ENCODE measurements at places on chromosomes 4 and X. TPM values are rescaled to one million over a fixed set of nuclear protein-coding genes. Genes with fewer than 3 reads are reported as not detected.

- DNase-seq = no peak
These were observed 99.5 kb downstream of the PPP2R2C start for GRCh38 chr4:6372649-6373525.

DNA sequence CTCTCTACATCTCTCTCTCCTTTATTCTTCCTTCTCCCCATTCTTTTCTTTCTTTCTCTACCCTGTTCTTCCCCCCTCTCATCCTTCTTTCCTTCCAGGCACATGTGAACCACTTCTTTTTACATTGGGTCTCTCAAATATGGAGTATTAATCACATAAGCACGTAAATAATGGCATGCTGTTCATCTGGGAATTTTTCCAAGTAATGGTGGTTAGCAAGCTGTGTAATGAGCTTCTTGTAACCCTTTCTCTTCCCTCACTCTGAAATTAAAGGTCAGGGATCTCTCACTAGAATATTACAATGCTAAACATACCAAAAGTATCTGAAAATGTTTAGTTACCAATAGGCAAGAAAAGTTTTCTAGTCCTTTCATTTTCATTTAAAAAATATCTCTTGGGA lies 239.9 kb upstream of the TEX13A start:
- DNase-seq = no peak

- no peak for DNase-seq
These were observed 3.7 kb downstream of the PCGF3 start for GRCh38 chr4:709348-709747.

DNA sequence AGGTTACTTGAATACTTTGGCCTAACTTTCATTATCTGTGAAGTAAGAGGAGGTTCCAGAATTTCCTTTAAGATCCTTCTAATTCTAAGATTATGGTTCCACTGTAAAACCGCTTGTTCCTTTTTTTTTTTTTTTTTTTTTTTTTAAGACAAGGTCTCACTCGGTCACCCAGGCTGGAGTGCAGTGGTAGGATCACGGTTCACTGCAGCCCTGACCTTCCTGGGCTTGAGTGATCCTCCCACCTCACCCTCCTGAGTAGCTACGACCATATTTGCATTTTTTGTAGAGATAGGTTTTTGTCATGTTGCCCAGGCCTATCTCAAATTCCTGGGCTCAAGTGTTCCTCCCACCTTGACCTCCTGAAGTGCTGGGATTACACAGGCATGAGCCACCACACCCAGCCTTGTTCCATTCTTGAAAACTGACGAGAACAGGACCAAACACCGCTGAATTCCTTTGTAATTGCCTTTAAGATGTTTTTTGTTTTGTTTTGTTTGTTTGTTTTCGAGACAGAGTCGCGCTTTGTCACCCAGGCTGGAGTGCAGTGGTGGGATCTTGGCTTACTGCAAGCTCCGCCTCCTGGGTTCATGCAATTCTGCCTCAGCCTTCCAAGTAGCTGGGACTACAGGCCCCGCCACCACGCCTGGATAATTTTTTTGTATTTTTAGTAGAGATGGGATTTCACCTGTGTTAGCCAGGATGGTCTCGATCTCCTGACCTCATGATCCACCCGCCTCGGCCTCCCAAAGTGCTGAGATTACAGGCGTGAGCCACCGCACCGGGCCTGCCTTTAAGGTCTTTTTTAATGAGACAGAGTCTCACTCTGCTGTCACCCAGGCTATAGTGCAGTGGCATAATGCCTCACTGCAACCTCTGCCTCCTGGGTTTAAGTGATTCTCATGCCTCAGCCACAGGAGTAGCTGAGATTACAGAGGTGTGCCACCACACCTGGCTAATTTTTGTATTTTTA lies 6.8 kb downstream of the PDS5A start:
- DNase-seq = no peak

DNA sequence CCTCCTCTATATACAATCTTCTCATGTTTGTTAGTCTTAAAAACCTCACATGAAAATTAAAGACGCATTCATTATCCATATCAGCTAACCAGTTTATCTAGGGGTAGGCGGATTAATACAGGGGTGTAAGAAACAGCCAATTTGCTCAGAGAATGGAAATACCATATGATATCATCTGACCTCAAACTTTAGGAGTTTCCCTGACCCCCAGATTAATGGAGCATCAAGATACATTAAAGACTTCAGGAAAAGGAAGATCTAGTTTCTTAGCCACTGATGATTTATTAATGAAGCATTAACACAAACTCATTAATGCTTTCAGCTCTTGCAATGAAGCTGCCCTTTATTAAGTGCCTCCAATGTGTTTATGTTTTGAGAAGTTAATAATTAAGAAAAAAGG lies 67.5 kb downstream of the CAMK2D start:
- no peak for DNase-seq

DNA sequence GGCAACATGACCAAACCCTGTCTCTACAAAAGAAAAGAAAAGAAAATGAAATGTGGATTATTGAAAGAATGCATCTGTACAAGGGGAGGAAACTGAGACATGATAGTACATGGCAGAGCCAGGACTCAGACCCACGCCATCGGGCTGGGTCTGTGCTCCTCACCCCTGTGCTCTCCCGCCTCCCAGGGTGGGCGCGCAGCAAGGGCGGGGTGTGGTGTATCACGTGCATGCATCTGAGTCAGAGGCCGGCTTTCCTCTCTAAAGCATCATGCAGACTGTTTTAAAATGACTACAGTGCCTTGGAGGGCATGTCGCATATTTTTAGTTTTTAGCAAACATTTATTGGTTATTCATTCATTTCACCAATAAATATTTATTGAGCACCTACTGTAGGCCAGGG lies 47.8 kb downstream of the HTT-AS start:
- DNase-seq = no peak

DNA sequence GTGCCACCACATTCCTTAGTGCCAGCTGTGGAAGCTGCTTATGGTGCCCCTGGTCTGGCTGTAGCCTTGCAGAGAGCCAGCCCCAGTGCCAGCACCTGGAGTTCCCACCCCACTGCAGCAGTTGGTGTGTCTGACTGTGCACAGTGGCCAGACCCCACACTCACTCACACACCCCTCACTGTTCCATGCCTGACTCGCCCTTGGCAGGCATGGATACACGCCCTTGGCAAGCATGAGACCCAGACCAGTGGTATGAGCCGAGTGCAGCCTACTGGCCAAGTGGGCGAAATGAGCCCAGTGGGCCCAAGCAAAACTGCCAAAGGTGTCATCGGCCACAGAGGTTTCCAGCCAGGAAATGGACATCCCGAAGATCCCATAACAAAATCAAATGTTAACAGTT lies 27.4 kb downstream of the NAA11 start:
- no peak for DNase-seq

GRCh38 chr4:117385526-117385925 lies 300.1 kb upstream of the TRAM1L1 start:
- DNase-seq = no peak

DNA sequence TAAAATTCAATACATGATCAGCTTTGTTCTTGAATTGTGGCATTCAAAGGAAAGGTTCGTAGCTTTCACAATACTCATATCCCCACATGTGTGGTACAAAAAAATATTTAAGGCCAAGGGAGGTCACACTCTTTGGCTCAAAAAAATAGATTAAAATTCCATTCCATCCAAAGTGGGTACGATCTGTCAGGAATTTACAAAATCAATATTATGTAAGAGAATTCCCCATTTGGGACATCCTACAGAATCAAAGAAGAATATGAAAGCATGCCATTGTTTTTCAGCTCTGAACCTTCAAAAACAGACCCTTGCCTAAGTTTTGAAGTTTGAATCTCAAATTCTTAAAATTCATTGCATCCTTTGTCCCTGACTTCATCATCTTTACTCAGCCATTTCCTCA lies 85.8 kb downstream of the MID1 start:
- no peak for DNase-seq

- no peak for DNase-seq
These were observed 18.0 kb upstream of the TMSB4X start for GRCh38 chrX:12956704-12957534.

DNA sequence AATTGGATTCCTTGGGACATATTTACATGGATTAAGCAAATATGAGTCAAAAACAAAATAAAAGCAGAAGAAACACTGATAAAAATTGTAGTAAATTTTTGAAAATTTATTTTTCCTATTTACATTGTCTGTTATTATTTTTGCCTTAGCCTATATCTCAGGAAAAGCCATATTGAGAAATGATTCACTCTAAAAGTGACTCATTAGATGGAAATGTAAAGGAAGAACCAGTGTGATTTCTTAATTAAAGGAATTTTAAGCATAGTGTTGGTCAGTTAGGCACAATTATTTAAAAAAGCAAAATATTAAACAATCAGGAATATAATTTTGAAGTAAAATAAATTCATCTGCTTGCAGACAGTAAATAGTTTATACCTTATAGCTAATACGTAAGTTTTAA lies 167.4 kb upstream of the NAP1L5 start:
- no peak for DNase-seq

DNA sequence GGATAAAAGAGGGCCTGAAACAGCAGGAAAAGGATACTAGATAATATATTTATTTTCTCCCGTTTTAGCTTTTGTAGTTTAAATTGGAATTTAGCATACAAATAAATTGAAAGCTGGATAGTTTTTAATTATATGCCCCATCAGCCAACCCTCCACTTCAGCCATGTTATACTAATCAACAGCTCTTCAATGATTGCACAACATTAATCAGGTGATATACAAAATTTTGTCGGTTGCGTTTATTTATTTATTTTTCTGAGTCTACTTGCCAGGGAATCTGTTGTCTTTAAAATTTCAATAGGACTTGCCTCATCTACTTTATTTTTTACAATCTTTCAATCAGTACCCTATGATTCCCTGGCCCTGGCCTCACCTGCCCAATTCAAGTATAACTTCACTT lies 12.1 kb downstream of the DGKK start:
- DNase-seq = no peak

DNA sequence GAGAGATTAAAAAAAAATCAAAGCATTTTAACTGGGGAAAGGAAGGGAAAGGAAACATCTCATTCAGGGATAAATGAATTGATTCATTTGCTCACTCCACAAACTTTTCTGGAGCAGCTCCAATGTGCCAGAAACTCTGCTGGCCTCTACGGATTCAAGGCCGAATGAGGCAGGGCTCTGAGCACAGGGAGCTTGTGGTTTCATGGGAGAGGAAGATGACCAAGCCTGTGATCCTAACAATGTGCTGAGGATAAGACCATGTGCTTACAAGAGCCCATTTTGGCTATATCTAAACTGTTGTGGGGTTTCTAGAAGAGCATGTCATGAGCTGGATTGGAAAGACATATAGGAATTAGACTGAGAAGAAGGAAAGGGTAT lies 137.5 kb downstream of the ZNF674 start:
- DNase-seq = no peak

DNA sequence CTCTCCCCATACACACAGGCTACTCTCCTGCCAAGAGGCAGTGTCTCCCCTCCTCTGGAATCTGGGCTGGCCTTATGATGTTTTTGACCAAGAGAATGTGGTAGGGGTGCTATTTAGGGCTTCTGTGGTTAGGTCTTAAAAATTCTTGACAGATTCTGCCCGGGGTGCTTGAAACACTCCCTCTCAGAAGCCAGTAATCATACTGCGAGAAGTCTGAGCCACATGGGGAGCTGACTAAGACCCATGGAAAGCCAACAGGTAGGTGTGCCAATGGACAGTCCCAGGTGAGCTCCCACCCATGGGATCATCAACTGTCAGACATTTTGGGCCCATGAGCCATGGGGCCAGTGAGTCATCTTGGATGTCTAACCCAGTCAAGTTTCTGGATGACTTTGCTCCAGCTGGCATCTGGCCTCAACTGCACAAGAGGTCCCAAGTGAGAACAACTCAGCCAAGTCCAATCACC lies 315.7 kb downstream of the FBXW7 start:
- no peak for DNase-seq

DNA sequence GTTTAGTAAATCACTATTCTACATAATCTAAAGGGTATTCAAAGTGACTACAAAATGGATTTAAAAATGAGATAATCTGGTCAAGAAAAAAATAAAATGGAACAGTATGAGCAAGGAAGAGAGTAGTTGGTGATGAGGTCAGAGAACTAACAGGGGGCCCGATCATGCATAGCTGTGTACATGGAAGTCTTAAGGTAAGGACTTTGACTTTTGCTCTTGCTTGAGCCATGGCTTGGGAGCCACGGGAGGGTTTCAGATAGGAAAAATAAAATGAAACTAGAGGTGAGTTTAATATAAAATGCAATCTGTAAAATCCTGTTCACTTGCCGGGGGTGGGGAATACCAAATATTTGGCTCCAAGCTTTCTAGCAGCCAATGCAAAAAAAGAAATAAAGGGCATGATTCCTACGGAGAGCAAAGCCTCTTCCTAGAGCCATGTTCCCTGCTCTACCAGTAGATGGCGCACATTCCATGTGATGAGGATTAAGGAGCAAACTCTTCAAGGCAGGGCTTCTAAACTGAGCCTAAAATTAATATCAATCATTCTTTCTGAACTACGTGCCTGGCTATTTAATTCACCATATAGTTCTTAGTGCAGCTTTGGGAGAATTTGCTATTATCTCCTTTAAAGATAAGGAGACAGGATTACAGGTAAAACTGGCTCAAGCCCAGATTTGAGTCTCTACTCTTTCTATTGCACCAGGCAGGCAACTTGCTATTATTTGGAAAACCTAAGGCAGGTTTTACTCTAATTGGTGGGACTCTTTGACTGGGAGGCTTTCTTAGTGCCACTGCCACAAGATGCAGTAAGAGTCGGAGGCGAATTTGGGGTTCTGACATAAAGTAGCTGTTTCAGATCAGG lies 6.8 kb upstream of the CLCN5 start:
- DNase-seq = peak; percentile 30

- DNase-seq = no peak
These were observed 224.9 kb upstream of the HHIP start for GRCh38 chr4:144421056-144421455.

DNA sequence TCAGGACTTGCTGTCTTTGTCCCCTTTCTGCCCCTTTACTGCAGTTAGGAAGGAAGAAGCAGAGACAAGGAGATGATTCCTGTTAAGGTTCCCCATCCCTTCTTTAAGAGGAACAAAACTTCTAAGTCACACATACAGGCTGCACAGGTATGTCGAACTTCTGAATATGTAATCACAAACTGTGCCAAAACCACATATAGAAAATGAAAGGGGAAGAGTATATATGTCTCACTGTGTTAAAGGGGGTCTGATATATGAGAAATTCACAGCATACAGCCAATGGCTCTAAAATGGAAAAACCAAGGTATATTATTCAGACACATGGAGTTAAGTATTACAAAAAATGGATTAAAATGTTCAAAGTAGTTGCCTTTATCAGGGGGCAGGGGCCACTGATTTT lies 11.7 kb downstream of the CFAP97 start:
- no peak for DNase-seq

APELA gene
- not detected for polyA plus RNA-seq

KLHL13 gene
- polyA plus RNA-seq = 3.8 TPM

JAKMIP1 gene
- 0.01 TPM for polyA plus RNA-seq

DLG3 gene
- 9.1 TPM for polyA plus RNA-seq

DNAAF6 gene
- not detected for polyA plus RNA-seq

SPANXN4 gene
- polyA plus RNA-seq = not detected

ITIH6 gene
- not detected for polyA plus RNA-seq

C1QTNF7 gene
- 0.84 TPM for polyA plus RNA-seq
